Activated T-cell treated with anti-CD3 and anti-CD28 coated beads, Interleukin-2, amount 50 U/mL, for 72 hours (primary cell): ENCODE measurements at places on chromosomes 2 and 18. TPM values are rescaled to one million over a fixed set of nuclear protein-coding genes. Genes with fewer than 3 reads are reported as not detected.

DNA sequence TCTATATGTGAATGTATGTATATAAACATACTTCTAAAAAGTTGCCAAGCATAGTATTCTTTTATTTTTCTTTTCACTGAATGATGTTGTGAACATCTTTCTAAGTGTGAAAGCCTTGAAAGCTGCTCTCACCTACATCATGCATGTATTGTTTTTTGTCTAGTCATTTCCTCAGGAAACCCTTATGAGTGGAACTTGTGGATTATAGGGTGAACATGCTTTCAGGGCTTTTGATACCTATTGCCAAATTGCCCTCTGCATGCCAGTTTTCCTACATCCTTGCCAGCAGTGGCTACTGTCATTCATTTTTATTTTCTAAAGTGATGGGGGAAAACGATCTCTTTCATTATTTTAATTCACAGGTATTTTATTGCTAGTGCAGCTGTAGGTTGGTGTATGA, 78.3 kb downstream of the ADAM23 start:
- H3K36me3 ChIP-seq = no peaks in the 10 kb centered on the region
- H3K4me1 ChIP-seq = no peaks in the 10 kb centered on the region
- DNase-seq = no peak
- no peak overlapping the region for H3K27ac ChIP-seq
- no peak overlapping the region for H3K4me3 ChIP-seq
- peaks cover 4% of the 10 kb centered on the region for H3K27me3 ChIP-seq

GRCh38 chr2:136538489-136538888, 226.9 kb upstream of the THSD7B start:
- H3K36me3 ChIP-seq = no peaks in the 10 kb centered on the region
- no peaks in the 10 kb centered on the region for H3K27me3 ChIP-seq
- H3K27ac ChIP-seq = no peak overlapping the region

GRCh38 chr18:21742315-21742687, 1.7 kb downstream of the MIB1 start:
- H3K27ac ChIP-seq = peak overlapping the region; percentile 63
- H3K4me1 ChIP-seq = peaks cover 61% of the 10 kb centered on the region
- H3K36me3 ChIP-seq = no peaks in the 10 kb centered on the region
- H3K27me3 ChIP-seq = no peaks in the 10 kb centered on the region
- no peak for DNase-seq

DNA sequence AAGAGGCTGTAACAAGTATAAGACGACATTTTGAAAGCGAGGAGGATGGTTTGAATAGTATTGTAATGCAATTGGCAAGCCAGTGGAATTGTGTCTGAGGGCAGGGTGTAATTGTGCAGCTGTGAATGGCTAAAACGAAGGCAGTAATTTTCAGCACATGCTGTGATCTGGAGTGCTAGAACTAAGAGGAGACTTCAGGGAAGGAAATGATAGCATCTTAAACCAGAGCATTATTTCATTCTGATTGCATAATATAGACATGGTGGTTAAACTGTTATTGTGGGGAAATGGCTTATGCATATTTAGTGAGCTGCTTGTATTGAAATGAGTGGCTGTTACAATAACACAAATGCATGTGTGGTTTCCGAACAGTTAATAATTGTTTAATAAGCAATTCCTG, 36.3 kb downstream of the THSD7B start:
- no peaks in the 10 kb centered on the region for H3K27me3 ChIP-seq
- DNase-seq = no peak
- H3K36me3 ChIP-seq = no peaks in the 10 kb centered on the region
- H3K27ac ChIP-seq = no peak overlapping the region

Gene CFAP221
- total RNA-seq = not detected
